ENCODE measurements at places on chromosomes 13 and 19.

- DNase-seq: peak; percentile 24
These were observed 17.7 kb downstream of the SIAH3 start for GRCh38 chr13:45833663-45834375.

DNA sequence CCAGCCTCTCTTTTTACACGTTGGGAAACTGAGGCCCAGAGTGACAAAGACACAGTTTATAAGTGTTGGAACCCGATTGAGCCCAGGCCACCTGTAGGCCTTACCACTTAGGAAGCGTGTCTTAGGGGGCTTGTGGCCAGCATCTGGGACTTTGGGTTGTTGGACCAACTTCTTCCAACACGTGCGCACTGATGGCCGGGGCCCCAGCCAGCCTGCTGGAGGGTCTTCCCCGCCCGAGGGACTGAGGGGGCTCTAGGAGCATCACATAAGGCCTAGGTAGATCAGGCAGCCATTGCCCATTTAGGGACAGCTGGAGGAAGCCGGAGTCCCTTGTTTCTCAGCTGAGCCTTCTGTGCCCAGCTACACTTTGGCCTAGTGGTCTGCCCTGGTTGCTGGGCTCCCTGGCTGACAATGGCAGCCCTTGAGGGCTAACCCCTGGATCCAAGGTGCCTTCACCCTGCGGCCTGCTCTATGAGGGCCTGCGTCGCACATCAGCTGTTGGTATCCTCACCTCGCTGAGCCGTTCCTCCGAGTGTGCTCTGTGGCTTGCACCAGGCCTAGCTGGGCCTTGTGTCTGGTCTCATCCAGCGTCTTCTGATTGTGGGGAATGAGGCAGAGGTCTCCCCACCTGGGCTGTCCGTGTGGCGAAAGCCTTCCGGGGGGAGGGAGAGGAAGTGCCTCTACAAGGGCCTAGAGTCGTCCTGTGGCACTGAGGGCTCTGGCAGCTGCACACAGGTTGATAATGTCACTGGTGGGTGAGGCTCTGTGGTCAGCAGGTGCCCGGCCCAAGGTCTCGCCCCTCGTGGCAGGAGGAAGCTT is 1.2 kb downstream of the RAB11B start:
- no peak for DNase-seq

DNA sequence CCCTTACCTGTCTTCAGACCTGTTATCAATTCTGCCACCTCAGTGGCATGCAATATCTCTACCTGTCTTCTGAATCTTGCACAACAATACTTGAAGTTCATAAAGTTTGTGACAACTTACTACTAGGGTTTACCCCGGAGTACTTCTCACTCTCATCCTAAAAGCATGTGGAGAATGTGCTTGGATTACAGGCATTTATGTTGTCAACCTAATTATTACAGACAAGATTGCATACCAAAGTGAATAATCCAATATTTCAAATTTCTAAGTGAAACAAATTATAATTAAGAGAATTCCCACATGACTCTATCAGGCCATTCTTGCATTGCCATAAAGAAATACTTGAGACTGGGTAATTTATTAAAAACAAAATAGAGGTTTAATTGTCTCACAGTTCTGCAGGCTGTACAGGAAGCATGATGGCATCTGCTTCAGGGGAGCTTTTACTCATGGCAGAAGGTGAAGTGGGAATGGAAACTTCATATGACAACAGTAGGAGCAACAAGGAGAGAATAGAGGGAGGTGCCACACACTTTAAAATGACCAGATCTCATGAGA is 661.0 kb upstream of the SPRY2 start:
- DNase-seq: no peak

- peak; percentile 33 for DNase-seq
These were observed 5.7 kb upstream of the CDC42EP5 start for GRCh38 chr19:54478677-54479266.

- DNase-seq: peak; percentile 8
These were observed 54.2 kb upstream of the ABCC4 start for GRCh38 chr13:95355494-95355893.

DNA sequence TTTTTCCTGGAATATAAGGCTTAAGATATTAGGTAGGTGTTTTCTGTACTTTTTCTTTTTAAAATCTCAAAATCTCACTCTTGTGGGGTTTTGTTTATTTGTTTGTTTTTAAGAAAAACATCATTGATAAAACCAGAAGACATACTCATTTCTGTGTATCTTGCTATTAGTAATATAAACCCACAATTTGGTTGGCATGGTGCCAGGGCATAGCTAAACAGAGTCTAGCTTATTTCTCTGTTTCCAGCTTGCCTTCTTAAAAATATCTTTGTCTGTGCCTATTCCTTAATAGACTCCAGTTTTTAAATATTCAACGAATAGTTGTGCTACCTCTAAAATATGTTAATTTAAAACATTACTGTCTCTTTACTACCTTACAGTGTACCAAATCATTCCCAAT is 1121.9 kb upstream of the PCDH20 start:
- no peak for DNase-seq

DNA sequence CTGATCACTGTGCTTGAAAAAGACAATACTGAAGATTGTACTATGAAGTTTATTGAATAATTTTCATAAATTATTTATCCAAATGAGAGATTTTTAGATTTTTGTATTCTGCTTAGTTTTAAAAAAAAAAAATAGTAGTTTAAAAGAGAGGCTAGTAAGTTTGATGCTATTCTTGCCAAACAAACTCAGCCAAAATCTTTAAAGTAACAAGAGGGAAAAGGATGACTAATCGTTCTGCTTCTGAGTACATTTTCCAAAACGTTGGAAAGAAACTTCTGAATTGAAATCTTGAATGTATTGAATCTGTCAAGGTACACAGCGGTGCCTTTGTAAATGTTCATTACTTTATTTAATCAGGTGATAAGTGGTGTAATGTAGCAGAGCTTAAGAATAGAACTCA is 34.4 kb downstream of the NUP58 start:
- peak; percentile 26 for DNase-seq

- DNase-seq: no peak
These were observed 229.1 kb downstream of the TM9SF2 start for GRCh38 chr13:99730403-99730802.

GRCh38 chr19:5967994-5968430 is 9.9 kb downstream of the RANBP3 start:
- no peak for DNase-seq

GRCh38 chr19:45419396-45419795 is 4.3 kb downstream of the ERCC1 start:
- no peak for DNase-seq

DNA sequence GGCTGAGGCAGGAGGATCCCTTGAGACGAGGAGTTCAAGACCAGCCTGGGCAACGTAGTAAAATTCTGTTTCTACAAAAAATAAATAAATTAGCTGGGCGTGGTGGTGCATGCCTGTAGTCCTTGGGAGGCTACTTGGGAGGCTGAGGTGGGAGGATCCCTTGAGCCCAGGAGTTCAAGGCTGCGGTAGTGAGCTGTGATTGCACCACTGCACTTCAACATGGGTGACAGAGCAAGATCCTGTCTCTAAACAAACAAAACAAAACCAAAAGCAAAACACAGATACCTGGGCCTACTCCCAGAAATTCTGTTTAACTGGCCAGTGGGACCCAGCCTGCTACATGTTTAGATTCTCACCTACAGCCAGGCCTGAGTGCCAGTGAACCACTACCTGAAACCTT is 74.6 kb upstream of the MEDAG start:
- DNase-seq: no peak

DNA sequence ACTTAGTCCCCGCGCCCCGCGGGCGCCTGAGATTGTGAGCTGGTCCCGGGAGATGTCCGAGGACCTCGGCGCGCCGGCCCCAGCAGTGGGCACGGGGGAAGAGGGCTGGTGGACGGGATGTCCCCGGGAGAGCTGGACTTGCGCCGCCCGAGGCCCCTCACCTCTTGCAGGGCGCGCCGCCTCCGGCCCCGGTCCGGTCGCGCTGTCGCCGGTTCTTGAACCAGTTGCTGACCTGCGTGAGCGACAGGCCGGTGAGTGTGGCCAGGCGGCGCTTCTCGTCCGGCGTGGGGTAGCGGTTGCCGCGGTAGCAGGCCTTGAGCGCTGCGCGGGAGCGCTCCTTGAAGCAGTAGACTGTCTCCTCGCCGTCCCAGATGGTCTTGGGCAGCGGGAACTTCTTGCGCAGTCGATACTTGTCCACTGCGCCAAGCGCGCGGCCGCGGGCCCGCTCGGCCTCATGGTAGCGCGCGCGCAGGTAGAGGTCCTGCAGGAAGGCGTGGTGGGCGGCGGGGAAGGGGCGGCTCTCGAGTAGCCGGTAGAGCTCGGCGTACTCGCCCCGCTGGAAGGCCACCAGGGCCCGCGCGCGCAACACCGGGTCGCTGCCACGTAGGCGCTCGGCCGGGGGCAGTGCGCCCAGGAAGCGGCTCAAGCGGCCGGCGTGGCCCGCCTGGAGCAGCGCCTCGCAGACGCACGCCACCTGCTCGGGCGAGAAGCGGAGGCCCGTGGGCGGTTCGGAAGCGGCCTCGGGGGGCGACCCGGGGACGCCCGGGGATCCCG is 984 bp downstream of the SIX5 start:
- DNase-seq: no peak

GRCh38 chr19:33789344-33789743 is 7.3 kb upstream of the KCTD15 start:
- no peak for DNase-seq

DNA sequence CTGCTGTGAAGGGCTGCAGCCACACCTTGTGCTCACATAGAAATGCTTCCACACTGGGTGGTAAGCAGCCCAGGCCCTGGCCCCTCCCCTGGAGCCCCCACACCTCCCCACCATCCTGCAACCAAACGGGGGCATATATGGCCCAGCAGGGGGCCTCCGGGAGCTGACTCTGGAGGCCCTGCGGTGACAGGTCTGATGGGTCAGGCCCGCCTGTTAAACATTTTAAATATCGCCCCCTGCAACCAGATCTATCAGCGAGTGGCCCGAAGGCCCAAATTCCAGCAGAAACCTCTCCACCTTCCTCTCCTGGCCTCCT is 48.0 kb upstream of the KATNAL1 start:
- DNase-seq: no peak

GRCh38 chr13:88979465-88980175 is 1308.4 kb downstream of the SLITRK5 start:
- no peak for DNase-seq

GRCh38 chr13:110566171-110566570 is 4.6 kb upstream of the RAB20 start:
- DNase-seq: no peak

- DNase-seq: no peak
These were observed 39.1 kb upstream of the MTIF3 start for GRCh38 chr13:27489456-27489855.

DNA sequence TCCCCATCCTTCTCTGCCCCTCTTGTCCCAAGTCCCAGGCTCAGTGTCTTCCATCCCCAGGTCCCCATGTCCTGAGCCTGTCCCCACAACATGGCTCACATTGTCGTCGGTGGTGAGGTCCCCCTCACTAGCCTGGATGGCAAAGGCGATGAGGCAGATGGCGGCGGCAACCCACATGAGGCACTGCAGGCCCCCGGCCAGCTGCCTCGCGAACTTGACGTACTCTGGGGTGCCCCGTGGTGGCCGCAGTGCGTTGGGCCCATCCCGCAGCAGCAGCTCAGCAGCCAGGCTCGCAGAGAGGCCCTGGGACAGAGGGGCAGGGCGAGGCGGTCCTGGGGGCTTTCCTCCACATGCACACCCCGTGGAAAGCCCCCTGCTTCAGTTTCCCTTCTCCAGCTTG is 1.1 kb downstream of the ATP4A start:
- DNase-seq: no peak

GRCh38 chr19:52990759-52991418 is 22.8 kb upstream of the ERVV-1 start:
- no peak for DNase-seq

- DNase-seq: no peak
These were observed 760.7 kb upstream of the SLITRK6 start for GRCh38 chr13:86559901-86560300.

DNA sequence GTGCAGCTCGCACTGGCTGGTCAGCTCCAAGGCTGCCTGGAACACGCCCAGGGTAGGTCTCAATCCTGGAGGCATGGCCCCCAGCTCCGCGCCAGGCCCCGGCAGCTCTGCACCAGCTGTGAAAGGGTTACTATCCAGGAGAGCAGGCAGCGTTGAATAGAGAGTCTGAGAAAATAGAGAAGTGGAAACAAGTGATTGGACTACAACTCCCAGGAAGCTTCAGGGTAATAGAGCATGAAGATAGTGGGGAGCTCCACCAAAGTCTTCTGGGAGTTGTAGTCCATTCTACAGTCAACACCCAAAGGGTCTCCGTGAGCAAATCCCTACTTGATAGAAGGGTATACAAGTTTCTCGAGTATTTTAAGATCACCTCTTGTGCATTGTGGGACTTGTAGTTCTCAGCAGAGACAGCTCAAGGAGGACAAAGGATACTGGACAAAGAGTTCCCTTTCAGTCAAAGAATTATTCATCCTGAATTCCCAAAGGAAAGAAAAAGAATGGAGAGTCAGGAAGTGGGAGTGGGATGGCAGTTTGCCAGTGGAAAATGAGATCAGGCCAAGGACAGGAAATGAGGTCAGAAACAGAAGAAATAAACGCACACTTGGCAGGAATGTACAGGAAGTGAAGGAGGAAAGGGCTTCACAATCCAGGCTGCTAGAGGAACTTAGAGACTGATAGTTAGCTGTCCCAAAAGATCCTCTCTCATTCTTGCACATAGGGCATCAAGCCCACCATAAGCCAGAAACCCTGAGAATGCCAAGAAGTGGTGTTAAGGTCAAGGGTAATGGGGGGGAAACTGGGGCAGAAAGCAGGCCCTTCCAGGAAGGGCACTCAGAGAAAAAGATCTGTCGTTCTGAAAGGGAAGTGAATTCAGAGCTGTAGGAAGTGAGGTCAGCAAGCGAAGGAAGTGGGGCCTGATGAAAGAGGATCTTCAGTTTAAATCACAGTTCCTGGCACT is 5.5 kb upstream of the MAMSTR start:
- peak; percentile 86 for DNase-seq

GRCh38 chr13:107203146-107203847 is 635.4 kb upstream of the ARGLU1 start:
- DNase-seq: no peak
